ENCODE measurements at places on chromosomes 7 and 10. TPM values are rescaled to one million over a fixed set of nuclear protein-coding genes. Genes with fewer than 3 reads are reported as not detected.

Gene NUDT13
- 4.8 TPM for polyA plus RNA-seq

Gene PRTFDC1
- 34.3 TPM for polyA plus RNA-seq

Gene AMZ1
- 0.34 TPM for polyA plus RNA-seq

Gene NANOS1
- polyA plus RNA-seq: 1.9 TPM

Gene LRRC18
- 0.24 TPM for polyA plus RNA-seq

Gene BMI1
- 46.6 TPM for polyA plus RNA-seq

Gene COL17A1
- polyA plus RNA-seq: 8.8 TPM

Gene NPTX2
- 9.2 TPM for polyA plus RNA-seq

Gene FBXO24
- 0.88 TPM for polyA plus RNA-seq

Gene MYPN
- polyA plus RNA-seq: 0.16 TPM

Gene CYP3A4
- 14.3 TPM for polyA plus RNA-seq

Gene DLX6
- 0.04 TPM for polyA plus RNA-seq

Gene CLRN3
- 121 TPM for polyA plus RNA-seq

Gene CISD1
- polyA plus RNA-seq: 70.2 TPM

Gene DNAJB6
- 102 TPM for polyA plus RNA-seq

Gene LIPM
- polyA plus RNA-seq: 0.04 TPM

Gene GIMAP6
- polyA plus RNA-seq: 10.7 TPM

Gene MINDY4
- 12.3 TPM for polyA plus RNA-seq

Gene CUZD1
- 0.90 TPM for polyA plus RNA-seq

Gene MYO1G
- 2.2 TPM for polyA plus RNA-seq

Gene PTEN
- 68.2 TPM for polyA plus RNA-seq

Gene ST8SIA6
- polyA plus RNA-seq: 3.0 TPM

Gene ENKUR
- polyA plus RNA-seq: 2.6 TPM

Gene PTPRN2
- polyA plus RNA-seq: 13.4 TPM

Gene PNLIP
- 0.12 TPM for polyA plus RNA-seq

Gene IL15RA
- polyA plus RNA-seq: 9.5 TPM

Gene VIPR2
- polyA plus RNA-seq: 1.4 TPM

Gene ADGRA1
- polyA plus RNA-seq: 0.40 TPM

Gene SVIL
- 42.2 TPM for polyA plus RNA-seq

Gene HIPK2
- polyA plus RNA-seq: 12.6 TPM

Gene ZNF33A
- 40.9 TPM for polyA plus RNA-seq

Gene PRF1
- 2.0 TPM for polyA plus RNA-seq

Gene AGAP9
- polyA plus RNA-seq: 59.1 TPM

Gene GPC2
- polyA plus RNA-seq: 3.9 TPM

Gene PRKRIP1
- polyA plus RNA-seq: 30.0 TPM

Gene AIFM2
- 4.5 TPM for polyA plus RNA-seq

Gene LRMDA
- 5.3 TPM for polyA plus RNA-seq

Gene OR2A1
- 0.94 TPM for polyA plus RNA-seq

Gene TLL2
- 0.99 TPM for polyA plus RNA-seq

Gene CRHR2
- 0.31 TPM for polyA plus RNA-seq

Gene TSPAN13
- 189 TPM for polyA plus RNA-seq

Gene TMEM236
- 34.3 TPM for polyA plus RNA-seq

Gene NRCAM
- 11.8 TPM for polyA plus RNA-seq

Gene ARHGAP22
- polyA plus RNA-seq: 2.7 TPM

Gene SGCE
- polyA plus RNA-seq: 36.2 TPM

Data from large intestine (tissue), 12 donors.